Cortex of kidney (tissue), 1 donor: ENCODE measurements at places on chromosomes 7 and 10.

GRCh38 chr7:27133409-27134231, 3.1 kb upstream of the HOXA4 start:
- DNase-seq = no peak

DNA sequence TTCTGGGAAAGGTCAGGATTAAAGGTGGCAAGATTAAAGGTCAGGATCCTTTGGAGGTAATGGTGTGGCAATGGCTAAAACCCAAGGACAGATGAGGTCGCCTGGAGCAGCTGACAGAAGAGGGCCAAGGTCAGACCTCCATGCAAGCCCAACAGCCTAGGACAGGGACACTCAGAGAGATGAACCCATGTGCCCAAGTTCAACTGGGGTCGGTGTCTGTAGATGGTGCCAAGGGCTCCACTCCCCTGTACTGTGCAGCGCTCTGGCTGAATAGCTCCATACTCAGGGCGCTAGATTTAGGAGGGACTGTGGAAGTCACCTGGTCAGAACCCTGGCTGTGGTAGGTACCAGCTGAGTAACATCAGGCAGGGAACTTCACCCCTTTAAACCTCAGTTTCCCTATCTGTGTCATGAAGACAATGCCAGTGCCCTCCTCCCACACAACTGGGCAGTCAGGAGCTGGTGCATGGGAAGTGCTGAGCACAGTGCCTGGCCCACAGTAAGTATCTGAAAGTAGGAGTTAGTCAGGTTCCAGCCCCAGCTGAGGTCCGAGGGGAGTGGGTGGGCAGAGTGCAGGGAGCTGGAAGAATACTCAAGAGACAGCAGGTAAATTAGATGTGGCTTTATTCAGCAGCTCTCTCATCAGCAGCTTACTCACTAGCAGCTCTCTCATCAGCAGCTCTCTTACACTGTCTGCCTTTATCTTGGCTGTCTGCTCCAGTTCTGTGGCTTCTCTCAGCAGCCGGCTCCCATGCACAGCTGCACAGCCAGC, 327.1 kb downstream of the GLRX3 start:
- no peak for DNase-seq

DNA sequence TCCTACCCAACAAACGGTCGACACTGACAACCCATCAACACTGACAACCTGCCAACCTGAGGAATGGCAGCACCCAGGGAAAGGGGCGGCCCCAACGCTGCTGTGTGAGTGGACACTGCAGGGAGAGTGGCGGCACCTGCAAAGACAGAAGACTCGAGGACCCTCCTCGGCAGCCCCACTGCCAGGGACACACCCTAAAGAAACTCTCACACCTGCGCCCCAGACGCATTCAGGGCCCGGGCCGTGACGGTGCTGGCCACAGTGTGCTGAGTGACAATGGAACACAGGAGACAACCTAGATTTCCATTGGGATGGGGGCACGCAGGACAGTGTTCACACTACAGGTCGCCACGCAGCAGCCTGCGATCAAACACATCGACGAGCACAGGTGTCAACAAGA, 3.6 kb downstream of the CAMK2B start:
- DNase-seq = no peak

- DNase-seq = no peak
These were observed 223.8 kb upstream of the KLF6 start for GRCh38 chr10:4008676-4009382.

DNA sequence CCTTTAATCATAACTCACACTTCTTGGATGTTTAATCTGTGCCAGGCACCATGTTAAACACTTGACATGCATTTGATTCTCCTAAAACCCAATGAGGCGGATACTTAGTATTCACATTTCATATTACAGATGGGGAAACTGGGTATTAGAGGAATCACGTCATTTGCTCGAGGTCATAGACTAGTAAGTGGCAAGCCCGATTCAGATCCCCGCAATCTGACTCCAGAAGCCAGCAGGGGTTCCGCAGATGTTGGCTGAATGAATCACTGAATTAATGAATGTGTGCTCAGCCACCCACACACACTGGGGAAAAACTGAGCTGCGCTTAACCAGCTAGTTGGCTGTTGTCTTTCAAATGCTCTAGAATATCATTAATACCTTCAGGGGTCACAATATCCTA, 22.5 kb upstream of the ENO4 start:
- no peak for DNase-seq

DNA sequence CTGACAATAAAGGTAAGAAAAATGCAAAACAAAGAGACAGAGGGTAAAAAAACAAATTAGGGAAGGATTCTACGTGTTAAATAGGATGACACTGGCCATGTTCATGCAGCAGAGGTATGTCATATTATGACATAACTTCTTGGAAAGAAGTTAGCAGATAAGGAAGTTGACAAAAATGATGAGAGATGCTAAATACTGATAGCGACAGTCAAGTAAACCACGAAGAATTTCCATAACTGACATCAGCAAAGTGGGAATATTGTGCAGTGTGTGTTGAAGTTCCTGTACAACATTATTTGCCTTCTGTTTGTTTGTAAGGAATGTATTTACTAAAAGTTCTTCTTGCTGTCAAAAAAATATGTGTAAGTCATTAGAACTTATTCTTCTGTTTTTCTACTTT, 29.5 kb downstream of the MDH2 start:
- DNase-seq = no peak

GRCh38 chr10:98910048-98910447, 325.6 kb downstream of the HPSE2 start:
- DNase-seq = no peak

GRCh38 chr7:55427800-55428199, 62.7 kb downstream of the LANCL2 start:
- no peak for DNase-seq

DNA sequence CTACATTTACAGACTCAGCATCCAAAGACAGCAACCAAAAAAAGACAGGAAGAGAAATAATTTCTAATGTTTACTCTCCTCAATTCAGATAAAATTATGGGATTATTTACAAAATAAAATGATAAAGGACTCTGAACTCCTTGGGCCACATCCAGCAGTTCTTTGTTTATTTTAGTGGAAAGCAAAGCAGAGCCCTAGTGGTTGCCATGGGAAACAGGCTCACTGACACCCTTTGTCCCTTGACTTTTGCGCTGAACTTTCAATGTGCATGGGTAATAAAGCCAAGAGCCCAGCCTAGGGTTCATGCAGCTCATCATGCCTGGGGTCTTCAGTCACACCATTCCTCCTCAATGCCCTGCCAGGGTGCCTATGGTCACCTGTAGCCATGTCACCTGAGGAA, 442.6 kb upstream of the IGFBP3 start:
- DNase-seq = no peak

DNA sequence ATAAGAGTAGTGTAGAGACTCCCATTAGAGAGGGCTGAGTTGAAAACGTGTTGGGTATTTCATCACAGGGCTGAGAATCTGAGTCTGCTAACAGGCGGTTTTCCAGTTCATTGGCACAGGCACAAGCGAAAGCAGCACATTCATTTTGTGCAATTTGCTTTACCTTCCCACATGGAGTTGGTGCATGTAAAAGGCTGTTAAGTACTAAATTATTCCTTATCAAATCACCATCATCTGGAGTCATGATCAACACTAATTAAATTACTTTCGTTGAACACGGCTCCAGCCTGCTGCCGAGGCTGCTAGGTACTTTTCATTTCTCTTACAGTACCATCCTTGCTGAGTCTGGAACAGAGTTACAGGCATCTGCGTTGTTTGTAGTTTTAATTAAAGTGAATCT, 43.8 kb downstream of the ETV1 start:
- DNase-seq = no peak

DNA sequence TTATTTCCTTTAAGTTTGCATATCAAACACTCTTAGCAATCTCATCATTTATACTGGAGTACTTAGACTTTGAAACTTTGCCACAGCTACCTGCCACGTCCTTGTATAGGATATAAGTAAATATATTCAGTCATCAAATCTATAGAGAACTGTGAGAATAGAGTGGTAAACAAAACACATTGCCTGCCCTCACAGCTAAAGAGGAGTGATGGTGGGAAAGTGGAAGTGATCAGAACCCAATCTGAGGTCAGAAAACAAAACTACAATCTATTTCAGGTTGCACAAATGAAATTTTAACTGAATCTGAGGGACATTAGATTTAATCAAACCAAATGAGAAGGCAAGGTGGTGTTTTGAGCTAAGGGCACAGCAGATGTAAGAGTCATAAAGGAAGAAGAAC, 74.8 kb downstream of the ZEB1 start:
- no peak for DNase-seq

DNA sequence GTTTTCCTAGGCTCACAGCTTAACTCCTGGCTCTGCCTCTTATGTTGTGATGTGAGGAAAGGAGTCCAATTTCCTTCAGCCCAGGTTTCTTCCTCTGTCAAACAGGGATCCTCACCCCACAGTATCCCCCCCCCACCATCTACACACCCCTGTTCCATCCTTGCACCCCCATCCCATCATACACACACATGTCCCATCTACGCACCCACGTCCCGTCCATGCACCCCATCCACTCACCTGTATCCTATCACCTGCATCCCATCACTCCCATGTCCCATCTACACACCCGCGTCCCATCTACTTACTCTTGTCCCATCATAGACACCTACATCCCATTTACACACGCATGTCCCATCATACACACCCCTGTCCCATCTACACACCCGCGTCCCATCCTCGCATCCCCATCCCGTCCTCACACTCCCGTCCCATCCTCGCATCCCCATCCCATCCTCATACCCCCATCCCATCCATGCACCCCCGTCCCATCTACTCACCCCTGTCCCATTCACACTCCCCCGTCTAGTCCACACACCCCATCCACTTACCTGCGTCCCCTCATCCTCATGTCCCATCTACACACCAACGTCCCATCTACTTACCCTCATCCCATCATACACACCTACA, 117.3 kb downstream of the TRRAP start:
- DNase-seq = no peak

DNA sequence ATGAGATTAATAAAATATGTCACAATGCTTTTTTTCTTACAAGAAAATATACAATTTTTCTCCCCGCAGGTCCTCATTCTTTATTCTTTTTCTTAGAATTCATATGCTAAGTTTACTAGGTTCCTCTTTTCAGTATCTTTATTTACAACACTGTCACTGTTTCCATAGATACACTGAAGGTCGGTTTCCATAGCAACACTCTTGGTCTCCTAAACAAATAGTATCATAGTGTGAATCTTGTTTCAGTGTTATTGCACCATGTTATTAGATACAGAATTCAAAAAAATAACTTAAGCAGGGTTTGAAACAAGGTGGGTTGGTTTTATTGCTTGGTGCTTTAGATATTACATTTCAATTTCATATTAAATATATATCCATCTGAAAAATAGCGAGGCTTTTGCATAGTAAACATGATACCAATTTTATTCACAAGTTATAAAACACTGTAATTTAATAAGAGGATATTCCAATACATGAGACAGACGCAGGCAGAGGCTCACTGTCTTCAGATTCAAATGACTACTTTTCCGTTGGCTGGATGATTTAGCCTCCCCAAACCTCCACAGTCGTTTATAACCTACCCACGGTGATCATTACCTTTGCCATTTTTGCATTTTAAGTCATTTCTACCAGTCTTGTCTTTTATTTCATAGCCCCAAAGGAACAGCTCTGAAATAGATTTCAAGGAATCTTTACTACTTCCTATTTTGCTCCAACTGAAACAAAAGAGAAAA, 88.9 kb upstream of the KLF6 start:
- DNase-seq = no peak

DNA sequence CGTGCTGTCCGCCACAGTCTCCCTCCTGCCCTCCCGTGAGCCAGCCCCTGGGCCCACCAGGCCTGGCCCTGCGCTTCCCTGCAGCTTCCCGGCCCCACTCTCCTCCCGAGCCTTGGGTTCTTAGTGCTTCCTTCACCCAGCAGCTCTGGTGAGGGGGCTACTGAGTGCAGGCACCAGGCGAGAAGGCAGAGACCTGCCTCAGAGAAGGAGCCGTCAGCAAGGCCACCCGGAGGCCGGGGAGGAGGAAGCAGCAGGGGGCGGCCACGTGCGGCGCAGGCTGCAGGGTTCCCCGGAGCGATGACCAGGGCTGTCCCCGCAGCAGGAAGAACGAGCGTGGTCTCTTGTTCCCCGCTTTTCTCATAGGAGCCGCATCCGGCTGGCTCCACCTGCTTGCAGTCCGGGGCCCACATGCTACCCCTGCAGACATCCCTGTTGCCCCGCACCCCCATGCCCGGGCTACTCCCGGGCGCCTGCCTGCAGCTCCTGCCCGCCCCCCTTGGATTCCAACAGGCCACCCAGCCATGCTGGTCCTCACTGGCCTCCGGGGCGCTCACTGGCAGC, 20.5 kb downstream of the YKT6 start:
- DNase-seq = no peak

DNA sequence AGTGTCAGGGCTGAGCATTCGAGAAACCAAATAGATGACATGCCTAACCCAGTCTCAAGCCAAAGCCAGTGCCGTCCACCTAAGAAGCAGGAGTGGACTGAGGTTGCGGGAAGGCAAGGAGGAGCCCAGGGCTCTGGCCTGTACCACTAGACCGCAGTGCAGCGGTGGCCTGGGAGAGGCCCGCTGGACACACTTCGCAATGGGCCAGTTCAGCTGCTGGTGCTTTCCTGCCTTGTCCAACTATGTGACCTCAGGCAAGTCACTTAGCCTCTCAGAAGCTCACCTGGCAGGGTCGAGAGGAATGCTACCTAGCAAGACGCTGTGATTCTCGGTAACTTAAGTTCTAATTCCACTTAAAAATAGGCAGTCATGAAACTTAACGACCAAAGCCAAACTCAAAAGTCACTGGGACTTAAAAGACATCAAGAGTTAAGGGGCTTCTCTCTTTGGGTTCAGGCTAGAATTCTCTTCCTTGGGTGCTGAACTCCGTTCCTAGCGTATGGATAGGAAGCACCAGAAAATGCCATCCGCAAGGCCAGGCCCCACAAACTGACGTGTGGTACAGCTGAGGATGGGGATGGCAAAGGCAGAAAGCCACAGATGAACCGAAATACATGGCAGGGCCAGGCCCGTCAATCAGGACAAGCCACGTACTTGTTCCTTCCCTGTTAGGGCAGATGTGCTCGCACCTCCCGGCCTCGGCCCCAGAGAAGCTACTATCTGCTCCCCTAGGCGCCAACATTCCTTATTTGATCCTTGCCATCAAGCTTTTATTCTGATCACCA, 34.2 kb downstream of the CTBP2 start:
- no peak for DNase-seq

- no peak for DNase-seq
These were observed 140.3 kb downstream of the FOXP2 start for GRCh38 chr7:114554781-114555537.

DNA sequence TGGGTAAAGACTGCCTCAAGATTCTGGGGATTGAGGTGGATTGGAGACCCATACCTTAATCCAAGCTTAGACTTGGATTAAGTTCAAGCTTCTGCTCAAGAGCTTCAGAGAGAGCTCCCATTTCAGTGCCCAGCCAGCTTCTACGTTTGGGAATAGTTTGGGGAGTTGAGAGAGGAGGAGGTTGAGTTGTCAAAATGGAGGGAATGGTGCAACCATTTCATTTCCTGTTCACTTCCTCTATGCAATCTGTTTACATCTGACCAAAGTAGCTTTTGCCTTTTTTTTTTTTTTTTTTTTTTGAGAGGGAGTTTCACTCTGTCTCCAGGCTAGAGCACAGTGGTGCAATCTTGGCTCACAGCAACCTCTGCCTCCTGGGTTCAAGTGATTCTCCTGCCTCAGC, 65.8 kb downstream of the ENTPD1 start:
- no peak for DNase-seq

- DNase-seq = no peak
These were observed 68.5 kb upstream of the ARID5B start for GRCh38 chr10:61832866-61833481.
